CD4-positive, alpha-beta T cell (primary cell): ENCODE measurements at places on chromosomes 1 and 21. TPM values are rescaled to one million over a fixed set of nuclear protein-coding genes. Genes with fewer than 3 reads are reported as not detected.

DNA sequence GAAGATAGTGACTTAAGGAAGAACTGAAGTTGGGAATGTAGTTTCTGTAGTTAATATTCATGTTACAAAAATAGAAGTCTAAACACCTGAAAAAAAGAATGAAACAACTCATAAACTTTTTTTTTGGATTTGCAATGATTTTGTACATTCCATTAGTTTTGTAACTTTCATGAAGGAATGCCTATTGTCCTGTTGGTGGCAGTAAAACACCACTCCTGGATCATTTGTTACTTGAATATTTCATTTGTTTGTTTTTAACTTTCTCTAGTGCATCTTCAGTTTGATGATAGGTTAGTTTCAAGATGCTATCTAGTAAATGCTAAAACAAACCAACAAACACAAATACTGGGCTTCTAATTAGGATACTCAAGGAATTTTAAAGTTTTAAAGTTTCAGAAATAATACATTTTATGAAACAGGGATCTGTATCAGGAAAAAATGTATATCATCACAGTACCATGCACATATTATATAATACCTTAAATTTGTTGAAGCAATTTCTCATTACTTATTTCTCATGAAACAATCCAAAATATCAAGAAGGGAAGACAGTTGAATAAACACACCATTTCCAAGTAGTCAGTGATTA, 229.7 kb upstream of the CACYBP start:
- no peaks in the 10 kb centered on the region for H3K27me3 ChIP-seq
- H3K4me3 ChIP-seq = no peak overlapping the region
- H3K36me3 ChIP-seq = no peaks in the 10 kb centered on the region

Gene ZNF670
- 0.16 TPM for total RNA-seq

DNA sequence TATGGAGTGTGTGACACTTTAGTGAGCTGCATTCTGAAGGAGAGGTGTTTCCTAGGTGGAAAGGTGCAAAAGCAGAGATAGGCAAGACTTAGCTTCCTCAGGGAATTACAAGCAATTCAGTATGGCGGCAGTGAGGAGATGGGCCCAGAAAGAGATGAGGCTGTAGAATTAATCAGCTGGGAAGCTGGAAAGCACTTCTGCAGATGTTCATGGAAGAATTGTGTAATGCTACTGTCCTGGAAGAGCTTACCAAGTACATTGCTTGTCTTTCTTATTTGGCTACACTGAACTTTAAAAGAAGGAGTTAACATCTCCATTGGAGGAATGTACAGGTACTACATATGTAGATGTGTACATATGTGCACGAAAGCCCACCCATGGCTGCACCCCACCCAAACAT, 103.7 kb upstream of the DPT start:
- peaks cover 4% of the 10 kb centered on the region for H3K4me1 ChIP-seq
- DNase-seq = no peak
- no peak overlapping the region for H3K4me3 ChIP-seq
- H3K36me3 ChIP-seq = no peaks in the 10 kb centered on the region
- H3K27me3 ChIP-seq = no peaks in the 10 kb centered on the region

DNA sequence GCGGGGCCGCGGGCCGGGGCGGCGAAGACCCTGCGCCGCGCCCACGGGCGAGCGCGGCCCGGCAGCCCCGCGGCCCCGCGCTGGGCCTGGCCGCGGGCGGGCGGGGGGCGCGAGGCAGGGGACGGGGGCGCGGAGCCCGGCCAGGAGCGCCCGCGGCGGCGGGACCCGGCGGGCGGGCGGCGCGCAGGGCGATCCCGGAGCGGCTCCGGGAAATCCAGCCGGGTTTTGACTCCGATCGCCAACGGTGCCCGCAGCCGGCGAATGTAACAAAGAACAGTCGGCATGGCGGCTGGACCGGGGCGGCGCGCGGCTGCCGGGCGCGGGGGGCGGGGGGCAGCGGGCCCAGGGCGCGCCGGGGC, 334 bp downstream of the PRDM15 start:
- DNase-seq = peak; percentile 77
- H3K4me1 ChIP-seq = peaks cover 32% of the 10 kb centered on the region

DNA sequence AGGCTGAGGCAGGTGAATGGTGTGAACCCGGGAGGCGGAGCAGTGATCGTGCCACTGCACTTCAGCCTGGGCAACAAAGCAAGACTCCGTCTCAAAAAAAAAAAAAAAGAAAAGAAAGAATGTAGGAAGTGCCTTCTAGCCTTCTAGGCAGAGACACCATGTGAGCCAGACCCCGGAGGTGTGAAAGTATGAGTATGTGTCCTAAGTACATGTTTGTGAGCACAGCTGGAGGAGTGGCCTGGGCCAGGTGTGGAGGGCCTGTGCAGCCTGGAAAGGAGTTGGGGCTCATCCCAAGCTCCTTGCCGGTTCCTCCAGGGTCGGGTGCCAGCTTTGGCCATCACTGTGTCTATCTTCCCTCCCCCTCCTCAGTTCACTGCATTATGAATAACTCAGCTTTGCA, 13.0 kb downstream of the SOX13 start:
- H3K4me1 ChIP-seq = peaks cover 8% of the 10 kb centered on the region
- H3K27ac ChIP-seq = no peak overlapping the region
- DNase-seq = no peak
- no peaks in the 10 kb centered on the region for H3K36me3 ChIP-seq
- no peaks in the 10 kb centered on the region for H3K27me3 ChIP-seq
- H3K4me3 ChIP-seq = no peak overlapping the region

DNA sequence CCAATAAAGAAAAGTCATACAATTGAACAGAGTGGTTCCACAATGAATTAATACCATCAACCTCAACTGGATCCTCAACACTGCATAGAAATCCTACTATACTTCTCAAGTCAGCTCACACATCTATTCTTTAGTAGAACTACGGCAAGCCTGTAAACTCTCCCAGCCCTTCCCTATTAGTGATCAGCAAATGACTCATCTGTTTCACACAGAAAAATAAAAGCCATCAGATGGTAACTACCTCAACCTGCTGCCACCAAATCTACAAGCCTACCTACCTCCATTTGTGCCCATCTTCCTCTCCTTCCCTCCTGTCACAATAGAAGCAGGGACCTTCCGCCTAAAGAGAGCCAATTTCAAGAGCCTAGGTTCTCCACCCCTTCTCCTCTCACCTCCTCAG, 63.6 kb downstream of the DMAP1 start:
- H3K4me3 ChIP-seq = no peak overlapping the region
- DNase-seq = no peak
- H3K4me1 ChIP-seq = peaks cover 12% of the 10 kb centered on the region
- H3K36me3 ChIP-seq = no peaks in the 10 kb centered on the region
- no peaks in the 10 kb centered on the region for H3K27me3 ChIP-seq

- no peaks in the 10 kb centered on the region for H3K27me3 ChIP-seq
- H3K4me1 ChIP-seq = peaks cover 7% of the 10 kb centered on the region
- peaks cover 80% of the 10 kb centered on the region for H3K36me3 ChIP-seq
- DNase-seq = no peak
Observed at GRCh38 chr1:1797731-1798341, 19.6 kb upstream of the NADK start.

- H3K4me3 ChIP-seq = no peak overlapping the region
- no peaks in the 10 kb centered on the region for H3K27me3 ChIP-seq
- no peaks in the 10 kb centered on the region for H3K36me3 ChIP-seq
Observed at GRCh38 chr1:116743535-116743934, 10.7 kb upstream of the CD2 start.

Gene ITGB2
- total RNA-seq = 284 TPM

GRCh38 chr21:37605006-37605405, 238.4 kb downstream of the DYRK1A start:
- H3K27me3 ChIP-seq = peaks cover 9% of the 10 kb centered on the region
- H3K4me1 ChIP-seq = no peaks in the 10 kb centered on the region
- no peak overlapping the region for H3K27ac ChIP-seq
- H3K36me3 ChIP-seq = no peaks in the 10 kb centered on the region
- no peak overlapping the region for H3K4me3 ChIP-seq

DNA sequence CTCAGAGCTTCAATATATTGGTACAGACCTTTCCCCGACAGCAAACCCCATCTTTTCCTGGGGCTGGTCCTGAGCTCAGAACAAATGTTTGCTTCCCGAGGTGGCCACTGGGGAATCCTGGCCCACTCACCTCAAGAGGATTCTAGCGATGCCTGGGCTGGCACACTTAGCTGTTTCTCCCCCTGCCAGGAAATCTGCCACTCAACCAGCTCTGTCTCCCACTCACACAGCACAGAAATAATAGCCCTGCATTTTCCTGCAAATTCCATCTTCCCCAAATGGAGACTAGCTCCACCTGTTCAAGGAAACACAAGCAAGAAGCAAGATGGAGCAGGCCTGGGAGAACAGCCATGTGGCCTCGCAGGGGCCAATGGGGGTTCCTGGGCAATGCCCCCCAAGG, 21.1 kb downstream of the KCNN3 start:
- H3K4me1 ChIP-seq = no peaks in the 10 kb centered on the region
- no peak for DNase-seq
- H3K27me3 ChIP-seq = no peaks in the 10 kb centered on the region
- no peaks in the 10 kb centered on the region for H3K36me3 ChIP-seq
- H3K27ac ChIP-seq = no peak overlapping the region

DNA sequence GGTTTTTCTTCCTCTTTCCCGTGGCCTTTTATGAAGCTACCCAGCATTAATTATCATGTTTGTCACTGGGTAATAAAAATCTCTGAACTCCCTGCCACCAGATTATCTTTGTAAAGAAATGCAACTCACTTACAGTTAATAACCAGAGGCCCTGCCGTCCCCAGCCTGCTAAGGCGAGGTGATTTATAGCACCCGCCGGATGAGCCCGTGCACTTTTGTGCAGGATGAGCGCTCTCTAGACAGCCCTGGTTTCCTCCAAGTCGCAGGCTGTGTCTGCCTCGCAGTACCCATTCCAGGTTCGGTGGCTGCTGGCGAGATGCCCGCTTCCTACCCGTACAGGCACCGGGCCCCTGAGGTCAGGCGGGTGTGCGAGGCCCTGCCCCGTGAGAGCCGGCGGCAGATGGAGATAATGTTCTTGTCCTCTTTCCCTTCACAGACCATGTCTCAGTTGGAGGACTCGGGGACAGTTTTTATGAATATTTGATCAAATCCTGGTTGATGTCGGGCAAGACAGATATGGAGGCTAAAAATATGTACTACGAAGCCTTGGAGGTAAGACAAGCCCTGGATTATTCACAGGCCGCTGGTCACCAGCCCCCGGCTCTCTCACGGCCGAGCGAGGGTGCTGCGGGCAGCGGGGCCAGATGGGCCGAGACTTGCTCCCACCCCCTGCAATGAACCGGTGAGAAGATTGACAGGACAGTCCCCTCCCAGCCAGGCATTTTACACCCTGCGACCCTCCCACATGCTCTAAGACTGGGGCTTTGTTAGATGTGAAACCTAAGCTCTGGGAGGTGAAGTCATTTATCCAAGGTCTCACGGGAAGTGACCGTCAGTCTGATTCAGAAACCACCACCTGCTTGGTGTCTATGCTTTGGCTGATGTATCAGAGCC, 28.5 kb upstream of the SELENON start:
- H3K4me1 ChIP-seq = peaks cover 82% of the 10 kb centered on the region
- no peak overlapping the region for H3K4me3 ChIP-seq
- H3K27ac ChIP-seq = peak overlapping the region; percentile 12
- peak; percentile 78 for DNase-seq
- H3K27me3 ChIP-seq = no peaks in the 10 kb centered on the region
- peaks cover 42% of the 10 kb centered on the region for H3K36me3 ChIP-seq

Gene PDE9A
- 13.2 TPM for total RNA-seq

DNA sequence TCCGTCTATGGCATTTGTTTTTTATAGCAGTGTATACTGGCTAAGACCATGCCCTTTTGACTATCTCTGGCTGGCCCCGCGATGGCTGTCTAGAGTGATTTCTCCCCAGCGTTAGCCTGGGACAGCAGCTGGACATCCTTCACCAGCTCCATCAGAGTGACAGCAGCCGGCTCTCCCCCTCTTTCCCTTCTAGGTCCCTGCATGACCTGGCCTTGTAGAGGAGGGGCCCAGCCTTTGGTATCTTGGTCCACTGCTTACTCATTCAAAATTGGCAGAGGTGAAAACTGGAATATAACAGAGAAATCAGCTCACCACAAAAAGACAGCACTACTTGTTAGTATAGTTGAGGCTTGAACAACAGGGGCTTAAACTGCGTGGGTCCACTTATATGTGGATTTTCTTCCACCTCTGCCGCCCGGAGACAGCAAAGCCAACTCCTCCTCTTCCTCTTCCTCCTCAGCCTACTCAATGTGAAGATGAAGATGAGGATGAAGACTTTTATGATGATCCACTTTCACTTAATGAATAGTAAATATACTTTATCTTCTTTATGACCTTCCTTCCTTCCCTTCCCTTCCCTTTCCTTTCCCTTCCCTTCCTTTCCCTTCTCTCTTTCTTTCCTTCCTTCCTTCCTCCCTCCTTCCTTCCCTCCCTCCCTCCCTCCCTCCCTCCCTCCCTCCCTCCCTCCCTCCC, 29.4 kb upstream of the B3GALNT2 start:
- H3K4me1 ChIP-seq = no peaks in the 10 kb centered on the region
- no peak overlapping the region for H3K4me3 ChIP-seq
- no peak for DNase-seq
- H3K27me3 ChIP-seq = no peaks in the 10 kb centered on the region
- H3K27ac ChIP-seq = no peak overlapping the region

Gene FABP3
- not detected for total RNA-seq

- H3K27ac ChIP-seq = no peak overlapping the region
- no peaks in the 10 kb centered on the region for H3K27me3 ChIP-seq
- H3K4me3 ChIP-seq = no peak overlapping the region
- H3K36me3 ChIP-seq = peaks cover 25% of the 10 kb centered on the region
- no peaks in the 10 kb centered on the region for H3K4me1 ChIP-seq
Observed at GRCh38 chr1:91724231-91724630, 161.7 kb downstream of the TGFBR3 start.

- H3K36me3 ChIP-seq = no peaks in the 10 kb centered on the region
- peaks cover 24% of the 10 kb centered on the region for H3K4me1 ChIP-seq
- H3K27me3 ChIP-seq = no peaks in the 10 kb centered on the region
- no peak for DNase-seq
- peak overlapping the region; percentile 24 for H3K27ac ChIP-seq
Observed at GRCh38 chr1:181134543-181135436, 46.3 kb downstream of the IER5 start.

Gene ATP1A2
- total RNA-seq = not detected

DNA sequence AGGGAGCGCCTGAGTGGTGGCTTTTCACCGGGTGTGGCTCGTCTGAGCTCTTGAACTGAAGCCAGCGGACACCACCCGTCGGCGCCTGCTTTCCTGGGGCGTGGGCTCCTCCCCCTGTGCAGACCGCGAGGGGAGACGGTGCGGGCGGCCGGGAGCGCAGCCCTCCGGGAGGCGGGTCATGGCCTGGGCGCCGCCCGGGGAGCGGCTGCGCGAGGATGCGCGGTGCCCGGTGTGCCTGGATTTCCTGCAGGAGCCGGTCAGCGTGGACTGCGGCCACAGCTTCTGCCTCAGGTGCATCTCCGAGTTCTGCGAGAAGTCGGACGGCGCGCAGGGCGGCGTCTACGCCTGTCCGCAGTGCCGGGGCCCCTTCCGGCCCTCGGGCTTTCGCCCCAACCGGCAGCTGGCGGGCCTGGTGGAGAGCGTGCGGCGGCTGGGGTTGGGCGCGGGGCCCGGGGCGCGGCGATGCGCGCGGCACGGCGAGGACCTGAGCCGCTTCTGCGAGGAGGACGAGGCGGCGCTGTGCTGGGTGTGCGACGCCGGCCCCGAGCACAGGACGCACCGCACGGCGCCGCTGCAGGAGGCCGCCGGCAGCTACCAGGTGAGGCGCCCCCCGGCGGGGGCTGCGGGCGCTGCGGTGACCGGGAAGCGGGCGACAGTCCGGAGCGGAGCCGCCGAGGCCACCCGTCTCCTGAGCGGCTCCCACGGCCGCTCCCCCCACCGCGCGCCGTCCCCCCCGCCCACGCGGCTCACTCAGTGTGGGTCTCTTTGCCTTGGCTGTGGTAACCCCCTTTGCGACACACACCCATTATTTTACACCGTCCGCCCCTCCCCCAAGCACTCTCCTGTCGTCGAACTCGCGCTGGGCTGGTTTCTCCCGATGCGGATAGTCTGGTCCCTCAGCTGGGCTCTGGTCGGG, at the start of gene TRIM58:
Gene TRIM58, plus strand, starts transcription at position 119 of the 916 bp plus-strand sequence. Its CDS starts 60 bp downstream, at position 179.
- peak within 1 kb of the TSS; percentile 28 for H3K4me3 ChIP-seq
- H3K27ac ChIP-seq = no peak within 1 kb of the TSS
- peaks cover 6% of the 10 kb centered on the region for H3K4me1 ChIP-seq
- H3K27me3 ChIP-seq = peaks cover 28% of the 10 kb centered on the region
